ENCODE measurements at places on chromosomes 5 and 9.

GRCh38 chr5:106818552-106818951 lies 852.2 kb downstream of the EFNA5 start:
- ATAC-seq = no peak

- ATAC-seq = no peak
Measured at GRCh38 chr5:119954106-119954505, 324.7 kb downstream of the FAM170A start.

DNA sequence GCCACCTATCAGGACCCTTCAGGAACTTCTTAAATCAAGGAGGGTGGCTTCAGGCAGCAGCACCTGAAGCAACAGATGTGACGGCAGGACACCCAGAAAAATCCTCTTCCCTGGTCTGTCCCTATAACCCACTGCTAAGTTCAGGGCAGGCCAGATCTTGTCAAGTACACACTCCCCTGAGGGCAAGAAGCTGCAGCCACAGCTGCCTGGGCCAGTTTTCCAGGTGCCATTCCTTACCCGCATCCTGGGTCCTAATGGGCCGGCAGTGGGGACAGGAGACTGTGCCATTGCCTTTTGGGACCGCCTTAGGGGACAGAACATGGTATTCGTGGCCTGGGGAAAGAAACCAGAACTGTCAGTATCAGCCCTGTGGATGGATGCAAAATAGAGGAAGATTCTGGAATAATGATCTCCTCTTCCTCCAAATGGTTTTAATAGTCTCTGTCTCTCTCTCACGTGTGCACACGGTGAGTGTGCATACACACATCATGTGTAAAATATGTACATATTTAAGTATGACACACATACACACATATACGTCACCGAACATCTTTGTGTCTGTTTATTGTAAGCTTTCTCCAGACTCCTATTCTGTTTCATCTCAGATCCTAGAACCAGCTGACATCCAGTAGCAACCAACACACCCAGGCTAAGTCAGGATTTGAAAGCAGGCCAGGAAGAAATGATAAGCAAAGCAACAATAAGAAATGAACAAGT lies 14.0 kb downstream of the ORM2 start:
- no peak for ATAC-seq

DNA sequence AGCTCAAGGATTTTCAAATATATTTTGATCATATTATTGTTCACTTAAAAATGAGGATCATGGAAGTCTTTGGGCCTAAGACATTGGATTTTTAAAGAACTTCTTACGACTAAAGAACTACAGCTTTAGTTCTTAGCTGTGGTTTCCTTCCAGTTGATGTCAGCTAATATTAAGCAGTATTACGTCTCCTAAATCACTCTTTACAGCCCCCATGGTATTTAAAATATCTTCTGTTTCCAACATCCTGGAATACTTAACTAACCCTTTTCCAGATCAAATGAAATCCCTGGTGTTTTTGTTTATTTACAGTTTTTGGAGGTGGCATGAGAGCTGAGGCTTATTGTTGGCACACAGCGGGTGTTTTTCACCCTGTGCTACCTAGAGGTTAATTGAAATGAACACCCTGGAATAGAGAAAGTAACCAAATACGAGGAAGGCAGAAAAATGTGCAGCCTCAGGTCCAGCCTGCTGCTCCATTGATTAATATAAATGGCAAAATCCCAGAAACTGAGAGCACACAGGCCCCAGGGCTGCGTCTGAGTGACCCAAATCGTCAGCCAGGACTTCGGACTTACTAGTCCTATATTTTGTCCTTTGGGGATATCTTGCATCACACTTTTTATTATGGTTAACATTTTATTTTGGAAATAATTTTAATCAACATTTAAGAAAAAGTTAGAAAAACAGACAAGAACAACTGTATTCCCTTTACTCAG lies 52.3 kb upstream of the ICE1 start:
- no peak for ATAC-seq

GRCh38 chr5:157732596-157733262 lies 1.5 kb downstream of the THG1L start:
- ATAC-seq = no peak

GRCh38 chr9:77933019-77933418 lies 98.6 kb downstream of the GNAQ start:
- ATAC-seq = no peak

DNA sequence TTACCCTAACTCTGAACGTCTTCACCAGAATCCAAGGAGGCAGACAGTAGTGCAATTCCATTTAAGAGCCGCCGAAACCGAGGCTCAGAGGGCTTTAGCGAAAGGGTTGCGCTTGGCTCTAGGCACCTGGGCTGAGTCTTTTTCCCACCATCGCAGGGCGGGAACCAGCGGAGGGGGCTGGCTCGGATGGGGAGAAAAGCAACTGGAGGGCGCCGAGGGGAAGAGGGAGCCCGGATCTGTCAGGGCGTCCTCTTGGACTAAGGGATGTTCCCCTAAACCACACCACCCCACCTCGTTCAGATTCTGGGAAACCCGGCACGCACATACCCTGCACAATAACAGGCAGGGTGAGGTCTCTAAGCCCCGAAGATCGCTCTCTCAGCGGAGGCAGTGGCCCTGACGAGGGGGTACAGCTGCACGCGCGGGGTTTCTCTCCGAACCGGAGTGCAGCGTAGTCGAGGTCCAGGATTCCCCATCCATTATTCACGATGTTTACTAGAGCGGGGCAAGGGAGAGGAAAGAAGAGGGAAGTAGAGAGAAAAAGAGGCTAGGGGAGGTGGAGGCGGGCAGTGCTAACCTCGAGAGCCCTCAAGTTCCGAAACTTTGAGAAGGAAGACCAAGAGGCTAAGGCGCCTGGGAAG lies 1.3 kb upstream of the POU4F3 start:
- ATAC-seq = no peak

DNA sequence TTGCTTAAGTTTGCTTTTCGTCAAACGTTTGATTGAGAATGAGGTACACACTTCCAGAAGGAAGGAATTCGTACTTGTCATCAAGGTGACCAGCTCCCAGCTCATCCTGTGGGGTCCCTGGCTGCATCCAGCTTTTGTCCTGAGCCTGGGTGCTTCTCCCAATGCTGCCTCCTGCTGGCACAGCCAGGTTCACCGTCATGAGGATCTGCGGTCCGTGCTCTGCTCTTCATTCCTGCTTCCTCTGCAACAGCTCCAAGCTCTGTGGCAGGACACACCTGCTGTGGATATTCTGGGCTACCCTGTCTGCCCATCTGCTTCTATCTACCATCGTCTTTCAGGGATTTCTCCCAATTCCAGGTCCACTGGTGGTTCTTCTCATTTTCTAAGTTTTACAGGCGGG lies 13.3 kb upstream of the UBE2QL1 start:
- no peak for ATAC-seq

- no peak for ATAC-seq
Measured at GRCh38 chr5:142663246-142663645, 22.6 kb downstream of the FGF1 start.

DNA sequence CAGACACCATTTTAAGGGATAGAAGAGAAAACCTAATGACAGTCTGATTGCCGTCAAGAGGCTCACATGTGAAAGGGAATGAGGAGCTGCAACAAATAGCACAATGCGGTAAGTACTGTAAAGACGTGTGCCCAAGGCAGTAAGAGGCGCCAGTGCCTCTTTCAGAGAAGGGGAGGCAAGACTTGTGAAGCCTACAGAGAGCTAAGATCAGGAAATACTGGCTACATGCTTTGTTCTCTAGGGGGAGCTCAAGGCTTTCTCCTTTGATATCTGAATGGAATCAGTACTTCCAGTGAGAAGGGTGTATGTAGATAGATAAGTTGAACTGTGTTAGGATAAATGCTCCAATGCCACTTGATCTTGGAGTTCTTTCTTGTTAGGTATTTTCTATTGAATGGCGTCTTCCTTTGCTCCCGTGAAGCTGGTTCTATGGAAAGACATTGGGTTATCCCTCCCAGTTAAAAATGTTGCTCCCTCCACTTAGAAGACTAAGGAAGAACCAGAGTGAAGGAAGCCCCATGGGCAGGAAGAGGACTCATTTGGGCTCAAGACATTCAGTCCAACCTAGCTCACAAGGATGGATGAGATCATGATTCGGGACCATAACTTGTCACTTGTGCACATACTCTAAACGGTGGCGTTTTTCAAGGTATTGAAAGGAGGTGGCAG lies 23.5 kb upstream of the ALDOB start:
- ATAC-seq = peak; percentile 84

DNA sequence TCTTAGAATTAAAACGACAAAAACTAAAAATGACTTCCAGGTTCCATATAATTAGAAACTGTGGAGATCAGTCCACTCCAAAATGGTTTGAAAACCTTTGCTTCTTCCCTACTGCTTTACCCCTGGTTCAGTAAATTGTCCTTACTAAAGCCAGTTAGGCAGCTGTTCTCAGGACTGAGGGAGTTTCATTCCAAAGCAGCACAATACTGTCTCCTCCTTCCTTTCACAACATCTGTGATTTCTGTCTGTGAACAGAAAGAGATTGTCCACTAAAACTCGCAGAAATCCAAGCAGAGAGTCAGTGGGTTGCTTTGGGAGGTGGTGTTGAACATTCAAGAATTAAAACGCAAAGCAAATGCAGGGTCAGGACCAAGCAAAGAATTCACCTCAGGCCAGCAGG lies 740.8 kb upstream of the ZNF608 start:
- ATAC-seq = no peak

DNA sequence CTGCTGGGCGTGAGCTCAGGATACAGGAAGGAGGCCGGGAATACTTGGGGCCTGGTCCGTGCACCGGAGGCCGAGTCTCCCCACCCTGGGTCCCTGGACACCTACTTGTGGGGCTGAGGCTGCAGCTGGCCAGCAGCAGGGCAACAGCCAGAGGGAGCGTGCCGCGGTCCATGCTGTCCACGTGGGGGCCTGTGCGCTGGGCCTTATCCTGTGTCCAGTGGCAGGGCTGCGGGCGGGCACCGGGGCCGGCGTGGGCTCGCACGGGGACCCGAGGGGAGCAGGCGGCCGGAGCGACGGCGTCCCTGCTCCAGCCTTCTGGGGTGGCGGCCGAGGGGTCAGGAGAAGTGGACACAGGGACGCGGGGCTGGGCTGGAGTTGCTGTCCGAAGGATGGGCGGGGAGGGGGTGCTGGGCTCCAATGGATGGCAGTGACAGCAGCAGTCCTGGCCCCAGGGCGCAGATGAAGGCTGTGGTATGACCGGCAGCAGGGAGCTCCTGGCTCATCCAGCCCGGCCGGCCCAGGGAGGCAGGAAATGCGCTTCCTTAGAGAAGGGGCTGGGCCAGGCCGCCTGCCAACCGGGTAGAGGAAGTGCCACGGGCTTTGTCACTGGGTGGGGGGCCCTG lies at the start of gene ENG:
Gene ENG (minus strand): TSS at position 475 of the 623 bp plus-strand sequence. CDS start 303 bp downstream, at position 172.
- ATAC-seq = peak; percentile 80

DNA sequence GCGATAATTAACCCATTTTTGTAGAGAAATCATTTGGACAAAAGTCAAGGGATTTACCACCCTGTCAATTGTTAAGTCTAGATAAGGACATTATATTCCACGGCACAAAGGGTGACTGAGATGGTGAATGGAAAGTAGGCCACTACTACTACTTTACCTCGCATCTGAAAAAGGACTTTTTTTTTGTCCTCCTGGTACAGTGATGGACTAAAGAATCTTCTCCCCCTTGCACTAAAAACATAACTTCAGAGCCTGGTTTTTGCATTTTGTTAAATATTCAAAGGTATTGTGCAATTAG lies 147.5 kb downstream of the EBF1 start:
- ATAC-seq = no peak

- ATAC-seq = peak; percentile 76
Measured at GRCh38 chr5:43007911-43008362, 32.2 kb downstream of the ANXA2R start.

GRCh38 chr5:177132136-177133095 lies 1.2 kb upstream of the NSD1 start:
- ATAC-seq = peak; percentile 21

DNA sequence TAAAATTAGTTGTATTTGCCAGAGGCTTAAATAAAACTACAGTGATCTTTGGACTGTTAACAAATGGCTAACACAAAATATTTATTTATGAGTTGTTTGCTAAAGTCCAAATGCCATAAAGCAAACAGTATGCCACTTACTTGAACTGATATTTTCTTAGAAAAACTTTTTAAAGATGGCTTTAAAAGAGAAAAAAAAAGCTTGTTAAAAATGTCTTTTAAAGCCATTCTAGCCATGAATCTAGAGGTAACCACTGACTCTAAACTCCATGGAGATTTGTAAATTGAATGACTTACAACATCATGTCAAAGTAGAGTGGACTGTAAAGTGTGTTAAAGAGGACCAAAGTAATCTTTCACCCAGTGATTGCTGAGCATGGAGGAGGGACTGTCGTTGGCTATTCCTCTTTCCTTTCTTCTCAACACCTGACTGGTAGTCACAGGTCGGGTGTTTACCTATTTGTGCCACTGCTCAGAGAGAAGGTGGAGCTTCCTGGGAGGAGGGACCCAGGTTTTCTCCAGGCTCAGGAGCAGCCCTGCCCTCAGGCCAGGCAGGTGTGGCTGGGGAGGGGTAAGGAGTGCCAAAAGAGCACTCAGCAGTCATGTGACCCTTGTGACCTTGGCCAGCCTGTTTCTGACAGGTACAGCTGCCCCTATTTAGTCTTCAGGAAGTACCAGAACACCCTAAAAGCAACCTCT lies 69.1 kb upstream of the TJP2 start:
- no peak for ATAC-seq

DNA sequence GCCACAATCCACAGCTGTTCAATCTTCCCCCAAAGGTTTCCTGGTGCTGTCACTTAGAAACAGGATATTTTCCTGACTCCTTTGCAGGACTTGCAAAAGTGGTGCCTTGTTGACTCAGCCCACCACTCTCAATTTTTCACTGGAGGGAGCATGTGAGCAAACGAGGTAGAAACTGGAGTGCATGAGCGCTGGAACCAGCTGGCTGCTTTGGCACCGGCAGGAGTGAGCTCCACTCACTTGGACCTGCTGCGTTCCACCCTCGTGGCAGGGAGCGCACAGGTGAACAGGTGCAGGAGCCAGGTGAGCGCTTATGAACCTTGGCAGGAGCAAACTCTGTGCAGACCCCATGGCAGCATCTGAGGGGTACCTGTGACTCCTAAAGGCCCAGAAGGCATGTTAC lies 364.1 kb upstream of the RORB start:
- ATAC-seq = no peak

DNA sequence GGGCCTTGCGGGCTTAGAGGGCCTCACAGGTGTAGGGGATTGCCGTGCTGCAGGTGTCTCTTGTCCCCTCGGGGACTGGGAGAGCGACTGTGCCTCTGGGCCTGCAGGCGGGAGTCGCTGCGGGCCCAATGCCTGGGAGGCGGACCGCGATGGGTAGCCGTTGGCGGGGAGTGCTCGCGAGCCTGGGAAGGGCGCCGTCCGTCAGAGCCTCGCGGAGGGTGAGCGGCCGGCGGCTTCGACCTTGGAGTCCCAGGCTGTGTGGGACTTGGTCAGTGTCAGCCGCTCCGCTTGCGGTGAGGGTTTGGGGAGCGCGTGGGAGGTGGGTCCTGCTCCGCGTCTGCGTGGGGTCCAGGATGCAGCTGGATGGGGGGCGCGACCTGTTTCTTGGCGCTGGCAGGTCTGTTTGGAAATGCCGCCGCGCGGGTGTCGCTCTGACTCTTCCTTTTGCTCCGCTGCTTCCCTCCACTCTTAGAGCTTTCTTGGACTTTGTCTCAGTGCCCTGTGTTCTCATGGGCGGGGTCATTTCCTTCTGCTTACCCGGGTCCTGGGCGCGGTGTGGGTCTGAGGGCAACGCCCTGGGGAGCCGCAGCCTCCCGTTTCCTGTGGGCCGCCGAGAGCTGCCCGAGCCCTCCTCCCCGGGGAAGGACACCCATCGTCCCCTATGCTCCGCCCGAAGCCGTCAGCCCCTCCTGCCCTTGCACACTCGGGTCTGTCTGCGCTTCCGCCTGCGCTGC lies 88.9 kb upstream of the CACNA1B start:
- no peak for ATAC-seq

Measured in activated T-helper 17 cell treated with anti-CD3 and anti-CD28 coated beads, Interleukin-2, amount 50 U/mL, for 72 hours (primary cell).